Activated effector memory CD4-positive, alpha-beta T cell treated with Interleukin-2 at 50 U/mL for 16 hours (primary cell): ENCODE measurements at places on chromosomes 5 and 9.

- no peak for DNase-seq
Measured at GRCh38 chr5:176157656-176158055, 80.6 kb upstream of the SIMC1 start.

- DNase-seq: no peak
Measured at GRCh38 chr5:1524799-1525623, 1.3 kb upstream of the LPCAT1 start.

DNA sequence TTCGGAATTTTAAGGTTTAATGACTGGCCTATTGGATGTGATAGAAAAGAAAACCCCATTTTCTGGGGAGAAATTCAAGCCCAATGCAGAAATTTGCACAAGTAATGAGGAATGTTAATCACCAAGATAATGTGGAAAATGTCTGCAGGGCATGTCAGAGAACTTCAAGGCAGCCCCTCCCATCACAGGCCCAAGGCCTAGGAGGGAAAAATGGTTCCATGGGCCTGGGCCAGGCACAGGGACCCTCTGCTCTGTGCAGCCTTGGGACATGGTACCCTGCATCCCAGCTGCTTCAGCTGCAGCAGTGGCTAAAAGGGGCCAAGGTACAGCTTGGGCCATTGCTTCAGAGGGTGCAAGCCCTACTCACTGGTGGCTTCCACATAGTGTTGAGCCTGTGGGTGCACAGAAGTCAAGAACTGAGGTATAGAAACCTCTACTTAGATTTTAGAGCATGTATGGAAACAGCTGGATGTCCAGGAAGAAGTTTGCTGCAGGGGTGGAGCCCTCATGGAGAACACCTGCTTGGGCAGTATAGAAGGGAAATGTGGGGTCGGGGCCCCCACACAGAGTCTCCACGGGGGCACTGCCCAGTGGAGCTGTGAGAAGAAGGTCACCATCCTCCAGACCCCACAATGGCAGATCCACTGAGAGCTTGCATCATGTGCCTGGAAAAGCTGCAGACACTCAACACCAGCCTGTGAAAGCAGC, 12.2 kb downstream of the FBXO10 start:
- DNase-seq: no peak

DNA sequence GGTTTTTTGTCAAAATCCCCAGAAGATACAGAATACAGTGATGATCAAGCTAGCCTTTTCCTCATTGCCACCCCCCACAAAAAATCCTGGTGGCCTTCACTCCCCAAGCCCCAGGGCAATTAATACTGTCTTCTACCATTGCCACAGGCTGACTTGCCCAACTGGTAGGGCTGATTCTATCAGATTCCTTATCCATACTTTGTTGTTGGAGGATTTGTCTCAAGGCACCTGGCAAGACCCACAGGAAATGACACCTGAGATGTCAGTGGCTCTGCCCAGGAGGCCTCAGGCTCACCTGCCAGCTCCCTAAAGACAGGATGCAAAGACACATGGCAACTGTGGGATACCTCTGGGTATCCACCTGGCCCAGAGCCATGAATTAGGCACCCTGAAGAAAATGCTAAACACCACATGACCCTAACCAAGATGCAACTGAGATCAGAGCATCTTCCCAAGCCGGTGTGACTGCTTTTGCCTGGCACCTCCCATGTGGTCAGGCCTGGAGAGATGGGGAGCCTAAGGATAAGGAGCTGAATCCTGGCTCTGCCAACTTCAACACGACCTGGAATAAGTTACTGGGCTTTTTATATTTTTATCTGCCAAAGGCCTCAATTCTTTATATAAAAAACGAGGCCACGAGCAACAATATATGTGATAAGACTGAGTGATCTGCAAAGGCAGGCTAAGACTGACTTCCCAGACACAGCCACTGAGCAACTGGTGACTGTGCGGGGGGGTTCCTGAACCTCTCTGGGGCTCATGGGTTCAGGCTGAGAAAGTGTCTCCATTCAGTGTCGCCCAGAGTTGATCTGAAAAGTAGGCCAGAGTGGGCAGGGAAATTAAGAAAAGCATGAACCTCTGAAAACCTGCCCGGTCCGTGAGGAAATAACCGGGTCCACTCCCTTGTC, 944 bp downstream of the ATOX1 start:
- DNase-seq: no peak

DNA sequence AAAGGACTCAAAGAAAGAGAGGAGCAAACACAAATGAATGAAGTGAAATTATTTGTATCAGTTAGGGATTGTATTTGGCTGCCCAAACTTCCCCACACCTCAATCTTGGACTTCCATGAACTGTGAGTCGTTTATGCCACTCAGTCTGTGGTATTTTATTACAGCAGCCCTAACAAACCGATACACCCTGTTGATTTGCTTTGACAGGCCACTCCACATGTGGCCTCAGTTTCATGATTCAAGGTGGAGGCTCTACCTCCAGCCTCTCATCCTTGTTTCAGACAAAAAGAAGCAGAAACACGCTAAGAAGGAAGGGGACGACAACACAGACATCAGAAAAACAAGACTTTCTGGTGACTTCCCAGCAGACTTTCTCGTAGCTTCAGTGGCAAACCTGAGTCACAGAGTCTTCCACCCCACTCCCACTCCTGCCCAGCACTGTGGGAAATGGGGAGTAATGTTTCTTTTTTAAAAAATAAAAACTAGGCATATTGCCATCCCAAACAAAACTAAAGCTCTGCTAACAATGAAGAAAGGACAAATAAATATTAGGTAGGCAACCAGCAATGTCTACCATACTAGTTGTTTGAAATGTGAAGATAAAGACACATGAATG, 52.2 kb upstream of the ABCA1 start:
- DNase-seq: no peak

DNA sequence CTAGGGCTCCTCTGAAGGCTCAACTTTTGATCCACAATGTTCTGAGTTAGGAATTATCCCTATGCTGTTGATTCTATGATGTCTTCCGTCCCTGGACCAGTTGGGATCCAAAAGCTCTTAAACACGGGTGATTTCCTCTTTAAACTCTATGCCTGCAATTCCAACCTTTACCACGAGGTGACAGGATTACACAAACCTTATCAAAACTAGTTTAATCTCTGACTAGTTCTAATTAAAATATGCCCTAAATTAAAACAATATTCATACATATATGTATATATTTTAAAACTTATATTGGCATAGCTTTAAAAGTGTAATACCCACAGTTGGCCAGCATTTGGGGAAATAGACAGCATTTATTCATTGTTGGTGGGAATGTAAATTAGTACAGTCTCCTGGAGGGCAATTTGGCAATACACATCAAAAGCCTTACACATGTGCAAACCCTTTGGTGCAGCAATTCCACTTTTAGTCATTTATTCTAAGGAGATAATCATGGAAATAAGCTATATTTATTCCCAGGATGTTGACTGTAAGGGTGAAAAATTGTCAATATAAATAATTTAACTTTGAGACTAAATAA, 51.6 kb upstream of the PHYKPL start:
- no peak for DNase-seq

DNA sequence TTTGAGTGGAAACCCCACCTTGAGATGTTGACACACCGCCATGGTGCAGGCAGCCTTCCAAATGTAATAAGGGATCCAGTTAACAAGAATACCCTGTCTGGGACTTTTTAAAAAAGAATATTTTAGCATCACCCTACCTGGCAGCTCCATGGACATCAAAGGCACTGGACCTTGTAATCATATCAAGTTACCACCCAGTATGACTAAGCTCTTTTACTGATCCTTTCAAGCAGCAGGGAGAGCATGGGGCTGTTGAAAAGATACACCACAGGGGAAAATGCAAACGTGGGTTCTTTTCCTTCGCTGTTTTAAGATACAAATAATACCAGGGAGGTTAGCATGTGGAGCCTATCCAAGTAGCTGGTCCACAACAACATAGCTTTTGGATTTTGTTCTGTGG, 211.2 kb downstream of the SAXO1 start:
- no peak for DNase-seq

GRCh38 chr5:39658866-39659265, 234.1 kb upstream of the DAB2 start:
- no peak for DNase-seq

GRCh38 chr9:112655668-112656067, 62.2 kb downstream of the INIP start:
- no peak for DNase-seq

DNA sequence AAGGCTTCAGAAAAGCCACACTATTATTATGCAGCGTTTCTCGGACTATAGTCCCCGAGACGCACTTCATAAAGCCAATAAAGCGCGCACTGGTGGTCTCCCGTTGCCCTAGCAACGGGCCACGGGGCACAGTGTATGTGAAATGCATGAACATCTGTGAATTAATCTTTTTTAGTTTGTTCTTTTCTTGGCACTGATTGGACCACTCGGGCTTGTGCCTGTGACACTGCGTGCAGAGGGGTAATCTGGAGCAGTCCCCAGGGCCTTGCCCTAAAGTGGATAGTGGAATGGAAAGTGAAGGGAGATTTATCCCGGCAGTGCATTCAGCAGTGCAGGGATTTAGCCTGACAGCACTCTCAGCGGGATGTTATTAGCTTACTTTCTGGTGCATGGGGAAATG, 92.1 kb downstream of the TLE4 start:
- DNase-seq: no peak

- no peak for DNase-seq
Measured at GRCh38 chr5:25701936-25702335, 1057.2 kb upstream of the CDH10 start.

DNA sequence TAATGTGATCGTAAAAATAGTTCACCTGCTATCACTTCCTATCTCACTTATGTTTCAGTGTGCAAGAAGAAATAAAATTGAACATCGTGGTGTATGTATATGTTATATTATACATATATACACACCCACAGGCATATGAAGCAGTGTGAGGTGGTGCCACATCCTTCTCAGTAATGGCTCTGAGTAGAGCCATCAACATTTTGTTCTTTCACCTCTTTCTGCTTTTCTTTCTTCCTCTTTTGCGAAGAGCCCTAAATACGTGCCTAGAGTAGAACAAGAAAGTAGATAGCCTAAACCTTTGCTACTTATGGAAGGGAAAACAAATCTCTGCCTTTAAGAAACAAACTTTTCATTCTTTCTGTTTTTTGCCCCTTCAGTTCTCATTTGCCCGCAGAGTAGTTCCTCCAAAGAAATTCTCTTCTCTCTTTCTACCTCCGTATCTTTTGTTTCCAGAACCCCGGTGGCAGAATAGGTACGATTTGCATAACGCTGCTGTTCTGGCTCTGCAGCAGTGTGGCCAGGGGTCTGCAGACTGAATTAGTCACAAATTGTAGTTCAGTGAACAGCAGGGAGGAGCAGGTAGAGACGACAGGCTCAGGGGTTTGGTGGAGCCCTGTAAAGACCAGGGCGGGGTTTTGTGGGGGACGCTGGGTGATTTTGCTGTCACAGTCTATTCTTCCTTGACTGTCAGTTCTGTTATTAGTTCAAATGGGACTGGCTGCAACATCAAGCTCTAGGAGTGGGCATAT, 40.5 kb upstream of the PJA2 start:
- DNase-seq: no peak

GRCh38 chr9:110241858-110242321, 14.4 kb downstream of the TXN start:
- no peak for DNase-seq

- DNase-seq: no peak
Measured at GRCh38 chr9:83975300-83975699, 4.7 kb downstream of the HNRNPK start.

GRCh38 chr5:78747055-78747454, 98.5 kb upstream of the LHFPL2 start:
- no peak for DNase-seq

DNA sequence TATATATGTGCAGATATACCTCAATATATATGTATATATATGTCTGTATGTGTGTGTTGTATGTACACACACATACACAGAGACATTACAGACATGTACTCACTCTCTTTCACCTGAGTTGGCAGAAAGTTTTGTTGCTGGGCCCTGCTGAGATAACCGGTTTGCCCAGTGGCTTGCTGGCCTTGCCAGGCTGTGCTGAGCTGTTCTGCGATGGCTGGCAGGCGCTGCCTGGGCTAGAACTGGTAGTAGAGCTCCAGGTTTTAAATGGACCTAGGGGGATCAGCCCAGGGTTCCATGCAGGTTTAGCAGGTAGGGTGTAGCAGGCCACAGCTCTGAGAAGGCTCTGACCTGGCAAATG, 394.3 kb downstream of the GADD45G start:
- no peak for DNase-seq

GRCh38 chr9:115196919-115197318, 79.0 kb upstream of the TNC start:
- DNase-seq: no peak

- DNase-seq: no peak
Measured at GRCh38 chr5:169416583-169417196, 115.8 kb upstream of the SLIT3 start.
